Activated CD4-positive, alpha-beta T cell treated with anti-CD3 and anti-CD28 coated beads, Interleukin-10, Interleukin-2, amounts not matched to agents 100 ng/mL and 50 ng/mL, durations not matched to agents 16 hours and 8 hours (primary cell): ENCODE measurements at places on chromosomes 16 and 17.

GRCh38 chr17:76384987-76385891 lies 830 bp downstream of the SPHK1 start:
- DNase-seq: peak; percentile 29

- peak; percentile 2 for DNase-seq
Observed at GRCh38 chr16:83513008-83513755, 294.6 kb upstream of the HSBP1 start.

DNA sequence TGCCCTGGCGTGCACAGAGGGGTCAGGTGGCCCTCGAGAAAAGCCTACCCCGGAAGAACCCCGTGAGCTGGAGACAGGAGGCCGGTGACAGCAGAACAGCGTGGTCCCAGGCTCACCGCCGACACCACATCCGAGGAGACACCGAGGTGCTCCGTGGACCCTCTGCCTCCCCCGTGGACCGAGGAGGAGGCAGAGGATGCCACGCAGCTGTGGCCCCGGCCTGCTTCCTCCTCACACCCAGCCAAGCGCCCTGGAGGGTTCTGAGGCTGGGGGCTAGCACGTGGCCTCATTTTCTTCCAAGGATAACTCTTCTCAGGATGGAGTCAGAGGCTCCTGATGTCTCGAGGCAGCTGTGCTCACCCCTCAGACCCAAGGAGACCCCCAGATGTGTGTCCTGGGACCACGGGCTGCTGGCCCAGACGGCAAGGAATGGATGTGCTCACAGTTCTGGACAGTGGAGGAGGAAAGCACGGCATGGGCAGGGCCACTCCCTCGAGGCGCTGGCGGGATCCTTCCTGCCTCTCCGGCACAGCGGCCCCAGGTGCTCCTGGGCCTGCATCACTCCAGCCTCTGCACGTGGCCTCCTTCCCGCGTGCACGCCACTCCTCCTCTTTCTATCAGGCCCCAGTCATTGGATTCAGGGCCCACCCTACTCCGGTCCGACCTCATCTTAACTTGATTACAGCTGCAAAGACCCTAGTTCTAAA lies 4.4 kb upstream of the PVALEF start:
- DNase-seq: no peak

GRCh38 chr16:49855280-49855821 lies 561 bp downstream of the ZNF423 start:
- DNase-seq: peak; percentile 80

GRCh38 chr16:17360693-17361122 lies 110.1 kb downstream of the XYLT1 start:
- no peak for DNase-seq

DNA sequence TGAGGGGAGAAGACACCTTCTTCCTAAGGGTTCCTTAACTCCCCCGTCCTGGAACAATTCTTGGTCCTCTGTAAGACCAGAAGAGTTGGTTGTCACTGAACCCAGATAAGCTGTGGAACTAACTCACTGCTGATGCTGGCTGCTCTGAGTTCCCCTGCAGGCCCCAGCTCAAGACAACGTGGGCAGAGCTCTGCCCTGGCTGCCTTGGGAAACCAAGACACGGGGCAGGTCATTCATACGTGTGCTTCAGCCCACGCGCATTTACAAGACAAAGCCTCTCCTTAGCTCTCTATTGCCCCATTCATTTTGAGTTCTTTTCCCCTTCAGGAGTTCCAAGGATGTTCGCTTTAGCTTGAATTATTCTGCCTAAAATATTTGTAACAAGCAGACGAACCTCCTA lies 3.4 kb upstream of the NAT9 start:
- DNase-seq: no peak
